GM04504 (cell line): ENCODE measurements at places on chromosomes 6 and 20.

DNA sequence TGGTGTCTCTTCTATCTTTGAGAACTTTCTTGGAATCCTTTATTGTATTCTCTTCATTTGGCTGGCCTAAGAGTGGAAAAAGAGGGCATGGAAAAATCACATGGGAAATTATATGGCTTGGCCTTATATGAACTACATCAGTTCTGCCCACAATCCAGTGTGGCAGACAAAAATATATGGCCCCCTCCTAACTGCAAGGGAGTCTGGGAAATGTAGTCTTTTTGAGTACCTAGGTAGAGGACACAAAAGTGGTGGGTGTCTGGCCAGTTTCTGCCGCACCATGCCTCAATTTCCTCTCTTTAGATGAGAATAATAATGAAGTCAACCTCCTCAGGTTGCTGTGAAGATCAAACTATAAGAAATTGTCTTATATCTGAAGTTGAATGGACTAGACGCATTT lies 109.3 kb downstream of the SCP2D1 start:
- DNase-seq, result no peak

GRCh38 chr20:7171911-7172310 lies 404.4 kb downstream of the BMP2 start:
- no peak for DNase-seq

- peak; percentile 96 for DNase-seq
Observed at GRCh38 chr6:26157251-26158075, 70.2 kb downstream of the HFE start.

DNA sequence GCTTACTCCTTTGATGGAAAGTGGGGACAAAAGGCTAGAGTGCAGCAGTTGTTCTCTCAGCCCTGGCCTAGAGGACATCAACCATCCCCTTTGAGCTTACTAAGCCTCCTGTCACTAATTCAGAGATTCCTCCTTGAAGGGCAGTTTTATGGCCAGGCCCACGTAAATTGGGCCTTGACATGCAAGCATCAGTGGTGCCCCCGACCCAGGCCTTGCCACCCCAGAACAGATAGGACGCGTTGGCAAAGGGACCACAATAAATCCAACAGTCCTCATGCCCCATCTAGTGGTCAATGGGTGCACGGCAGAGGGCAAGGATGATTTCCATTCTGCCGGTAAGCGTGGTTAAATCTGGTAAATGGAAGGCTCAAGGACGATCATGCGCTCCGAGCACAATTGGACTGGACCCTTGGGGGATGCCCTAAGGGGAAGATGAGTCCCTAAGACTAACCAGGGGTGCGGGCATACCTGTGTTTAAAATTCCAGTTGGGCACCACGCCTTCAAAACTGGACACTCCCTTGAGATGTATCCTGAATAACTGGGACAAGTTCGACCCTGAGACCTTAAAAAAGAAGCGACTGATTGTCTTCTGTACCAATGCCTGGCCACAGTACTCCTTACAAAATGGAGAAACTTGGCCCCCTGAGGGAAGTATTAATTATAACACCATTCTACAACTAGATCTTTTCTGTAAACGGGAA lies 32.6 kb downstream of the CEP85L start:
- peak; percentile 5 for DNase-seq

- DNase-seq, result no peak
Observed at GRCh38 chr20:43981540-43981939, 66.9 kb downstream of the TOX2 start.

- DNase-seq, result no peak
Observed at GRCh38 chr20:63223121-63223825, 7.3 kb upstream of the YTHDF1 start.

DNA sequence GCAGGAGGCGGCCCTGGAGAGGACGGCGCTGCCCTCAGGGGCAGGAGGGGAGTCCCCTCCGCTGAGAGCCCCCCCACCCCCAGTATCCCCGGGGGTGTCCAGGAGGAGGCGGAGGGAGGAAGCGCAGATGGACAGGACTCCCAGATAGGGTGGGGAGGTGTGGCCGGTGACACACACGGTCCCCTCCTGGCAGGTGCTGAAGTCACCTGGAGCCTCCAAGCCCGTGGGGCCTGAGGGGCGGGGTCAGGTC lies 1.4 kb downstream of the STMN3 start:
- DNase-seq, result no peak

DNA sequence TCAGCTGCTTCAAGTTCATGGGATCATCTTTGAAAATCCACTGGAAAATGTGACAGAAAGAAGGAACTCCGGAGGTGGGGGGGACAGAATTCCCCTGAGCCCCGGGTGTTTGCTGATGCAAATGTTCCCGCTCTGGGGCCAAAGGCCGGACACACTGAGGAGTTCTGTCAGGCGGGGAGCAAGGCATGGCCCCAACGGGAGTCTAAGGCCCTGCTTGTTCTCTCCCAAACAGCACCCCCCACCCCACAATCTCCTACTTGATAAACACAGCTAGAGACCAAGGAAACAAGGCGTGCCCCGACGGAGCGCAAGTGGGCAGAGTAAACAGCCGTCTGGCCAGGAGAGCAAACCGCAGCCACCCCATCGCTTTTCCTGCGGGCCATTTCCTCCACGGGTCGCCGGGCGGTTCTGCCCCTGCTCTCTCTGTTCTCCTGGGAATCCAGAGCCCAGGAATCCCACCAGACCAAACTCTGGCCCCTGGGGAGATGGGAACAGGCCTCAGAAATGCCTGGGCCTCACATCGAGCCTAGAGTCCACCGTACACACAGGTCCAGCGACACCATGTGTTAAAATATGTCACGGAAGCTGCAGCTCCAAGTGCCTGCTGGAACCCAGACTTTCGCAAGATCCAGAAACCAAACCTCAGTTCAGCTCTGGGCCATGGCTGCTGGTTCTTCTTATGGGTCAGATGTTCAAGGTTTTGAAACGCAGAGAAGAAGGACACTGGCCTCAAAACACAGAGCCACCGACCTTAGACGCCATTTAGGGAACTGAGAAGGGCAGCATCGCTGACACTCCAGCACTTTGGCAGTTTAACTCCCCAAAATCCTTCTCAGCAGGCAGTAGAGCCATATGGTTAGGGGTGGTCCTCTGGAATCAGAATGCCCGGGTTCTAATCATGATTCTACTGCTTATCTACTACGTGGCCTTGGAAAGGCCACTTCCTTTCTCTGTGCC lies 104.2 kb downstream of the PREX1 start:
- no peak for DNase-seq

DNA sequence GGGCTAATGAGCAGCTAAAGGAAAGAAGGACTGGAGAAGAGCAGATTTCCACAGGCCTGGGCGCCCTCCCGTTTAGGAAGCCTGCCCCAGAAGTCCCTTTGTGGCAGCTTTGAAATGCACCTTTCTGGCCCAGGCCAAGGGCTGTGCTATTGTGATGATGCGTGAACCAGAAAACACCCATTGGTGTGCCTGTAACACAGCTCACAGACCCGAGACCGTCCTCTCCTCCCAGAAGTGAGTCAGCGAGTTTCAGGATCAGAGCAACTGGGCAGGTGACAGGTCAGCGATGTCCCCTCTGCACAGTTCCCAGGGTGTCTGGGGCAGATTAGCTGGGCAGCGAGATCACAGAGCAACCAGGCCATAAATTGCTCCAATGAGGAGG lies 71.9 kb upstream of the SULF2 start:
- DNase-seq, result no peak

GRCh38 chr6:83055366-83055964 lies 10.2 kb downstream of the UBE3D start:
- DNase-seq, result no peak
